ENCODE measurements at places on chromosomes 1 and 21.

GRCh38 chr1:109299558-109300343 lies 7.1 kb downstream of the MYBPHL start:
- no peak for DNase-seq

GRCh38 chr1:172482044-172482443 lies 38.2 kb upstream of the PIGC start:
- no peak for DNase-seq

DNA sequence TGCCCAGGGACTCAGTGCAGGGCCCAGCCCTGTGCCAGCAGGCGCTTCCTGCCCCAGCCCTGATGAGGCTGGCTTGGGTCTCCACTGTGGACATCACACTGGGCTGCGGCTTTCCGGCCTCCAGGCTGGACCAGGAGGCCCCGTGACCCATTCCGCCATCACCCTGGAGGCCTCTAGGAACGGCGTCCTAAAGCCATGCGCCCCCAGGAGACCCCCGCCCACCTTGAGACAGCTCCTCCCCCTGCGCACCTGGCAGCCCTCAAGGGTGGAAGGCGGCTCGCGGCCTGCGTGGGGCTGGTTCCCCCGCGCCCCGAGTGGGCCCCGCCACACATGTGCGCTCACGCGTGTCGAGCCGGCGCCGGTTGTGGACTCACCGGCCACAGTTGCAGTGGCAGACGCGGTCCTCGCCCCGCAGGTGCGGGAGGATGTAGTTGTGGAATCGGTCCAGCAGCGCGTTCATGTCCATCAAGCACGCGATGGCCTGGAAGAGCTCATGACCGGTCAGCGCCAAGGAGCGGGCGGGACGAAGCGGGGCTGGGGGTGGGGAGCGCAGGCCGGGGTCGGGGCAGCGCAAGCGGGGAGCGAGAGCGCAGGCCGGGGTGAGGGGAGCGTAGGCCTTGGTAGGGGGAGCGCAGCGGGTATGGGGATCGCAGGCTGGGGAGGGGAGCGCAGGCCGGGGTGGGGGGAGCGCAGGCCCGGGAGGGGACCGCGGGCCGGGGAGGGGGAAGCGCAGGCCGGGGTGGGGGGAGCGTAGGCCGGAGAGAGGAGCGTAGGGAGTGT lies 924 bp downstream of the TMEM240 start:
- peak; percentile 44 for DNase-seq

DNA sequence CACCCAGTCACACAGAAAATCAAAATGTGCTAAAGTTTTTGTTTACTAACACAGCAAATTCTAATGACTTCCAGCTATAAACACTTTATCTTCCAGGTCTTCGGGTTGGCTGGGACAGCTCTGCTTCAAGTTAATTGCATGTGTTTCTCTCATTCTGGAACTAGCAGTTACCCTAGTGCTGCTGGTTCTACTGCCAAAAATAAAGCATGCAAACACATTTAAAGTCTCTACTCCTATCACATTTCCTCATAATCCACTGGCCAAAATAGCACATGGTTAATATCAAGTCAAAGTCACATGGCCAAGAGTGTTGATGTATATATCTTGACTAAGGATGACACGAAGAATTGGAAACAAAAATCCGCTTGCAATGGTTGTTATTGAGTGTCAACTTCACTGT lies 973.1 kb upstream of the ADGRL2 start:
- no peak for DNase-seq

DNA sequence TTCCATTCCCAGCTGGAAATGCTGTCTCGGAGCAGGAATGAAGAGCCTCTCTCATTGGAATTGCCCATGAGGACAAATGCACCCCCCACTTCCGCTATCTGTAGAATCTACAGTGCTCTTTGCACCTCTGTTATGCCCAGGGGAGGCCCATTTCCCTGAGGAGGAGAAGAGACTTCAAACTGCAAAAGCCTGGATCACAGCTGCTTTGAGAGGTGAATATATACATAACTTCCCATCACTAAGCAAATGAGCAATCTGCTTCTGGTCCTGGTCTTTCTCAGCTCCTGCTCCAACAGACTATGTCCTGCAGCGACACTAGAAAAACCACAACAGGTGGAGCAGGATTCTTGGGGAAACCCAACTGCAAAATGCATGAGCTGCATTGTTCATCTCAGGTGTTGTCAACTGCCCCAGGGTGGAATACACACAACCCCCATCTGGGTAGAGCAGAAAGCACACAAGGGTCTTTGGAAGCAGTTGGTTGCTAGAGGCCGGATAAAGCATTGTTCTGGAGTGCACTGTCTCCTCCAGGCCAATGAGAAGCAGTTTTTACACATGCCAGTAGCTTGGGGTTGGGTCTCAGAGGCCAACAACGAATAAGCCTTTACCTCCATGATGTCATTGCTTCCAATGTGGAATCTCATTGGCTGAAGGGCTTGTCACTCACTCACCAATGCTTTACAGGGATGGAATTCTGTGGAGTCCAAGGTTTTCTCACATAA lies 67.7 kb upstream of the RAB4A start:
- peak; percentile 11 for DNase-seq

- no peak for DNase-seq
Observed at GRCh38 chr1:153746174-153746573, 18.3 kb downstream of the INTS3 start.

- no peak for DNase-seq
Observed at GRCh38 chr1:20785907-20786252, 1.2 kb downstream of the HP1BP3 start.

DNA sequence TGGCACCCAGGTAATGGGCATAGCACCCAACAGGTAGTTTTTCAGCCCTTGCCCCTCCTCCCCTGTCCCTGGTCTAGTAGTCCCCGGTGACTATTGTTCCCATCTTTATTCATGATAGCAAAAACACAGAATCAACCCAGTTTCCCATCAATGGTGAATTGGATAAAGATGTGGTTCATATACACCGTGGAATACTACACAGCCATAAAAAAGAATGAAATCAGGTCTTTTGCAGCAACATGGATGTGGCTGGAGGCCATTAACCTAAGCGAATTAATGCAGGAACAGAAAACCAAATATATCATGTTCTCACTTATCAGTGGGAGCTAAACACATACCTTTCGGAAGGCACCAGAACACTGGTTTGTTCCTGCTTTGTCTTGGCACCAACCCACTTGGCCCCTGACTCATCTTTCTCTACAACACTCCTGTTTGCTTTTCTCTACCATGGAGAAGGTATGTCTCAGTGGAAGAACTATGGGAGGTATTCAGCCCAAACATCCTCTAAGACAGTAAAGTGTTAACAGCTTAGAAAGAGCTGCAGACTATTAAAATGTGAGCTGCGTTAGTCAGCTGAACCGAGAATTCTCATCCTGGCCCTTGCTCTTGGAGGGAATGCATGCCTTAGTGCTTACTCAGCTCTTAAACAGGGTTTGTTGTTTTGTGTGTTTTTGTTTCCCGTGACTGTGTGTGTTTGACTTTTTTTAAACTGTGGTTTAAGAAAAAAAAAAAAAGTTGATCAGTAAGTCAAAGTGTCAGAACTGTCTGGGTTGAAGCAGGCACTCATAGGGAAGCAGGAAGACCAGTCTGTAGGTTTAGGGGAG lies 203.0 kb downstream of the TOMM20 start:
- DNase-seq, result no peak

- peak; percentile 76 for DNase-seq
Observed at GRCh38 chr21:42653231-42654061, at the start of gene PDE9A. Gene PDE9A (plus strand): TSS chr21:42653621. CDS start chr21:42653815, 194 bp downstream.

- DNase-seq, result no peak
Observed at GRCh38 chr1:172898866-172899265, 151.9 kb downstream of the TNFSF18 start.

- no peak for DNase-seq
Observed at GRCh38 chr1:239784896-239785295, 306.8 kb upstream of the FMN2 start.

- no peak for DNase-seq
Observed at GRCh38 chr1:240320659-240321058, 229.0 kb downstream of the FMN2 start.

GRCh38 chr1:26984291-26984690 lies 9.2 kb upstream of the TRNP1 start:
- no peak for DNase-seq

GRCh38 chr1:155974208-155975115 lies 3.9 kb downstream of the ARHGEF2 start:
- no peak for DNase-seq

DNA sequence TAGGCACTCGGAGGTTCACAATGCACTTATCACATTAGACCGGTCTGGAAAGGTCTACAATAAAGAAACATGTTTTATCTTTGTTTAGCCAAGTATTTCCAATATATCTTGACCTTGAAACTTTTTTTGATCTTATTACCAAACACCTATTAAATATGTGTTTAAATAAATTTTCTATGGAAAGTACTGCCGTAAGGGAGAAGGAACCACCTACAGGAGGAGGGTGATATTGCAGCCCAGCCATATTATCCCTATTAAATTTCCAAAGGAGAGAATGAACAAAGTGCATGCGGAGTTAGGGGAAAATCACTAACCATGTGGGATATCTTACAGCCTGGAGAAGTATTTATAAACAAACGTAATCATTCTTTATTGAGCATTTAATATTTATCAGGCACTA lies 14.5 kb downstream of the BRINP2 start:
- DNase-seq, result peak; percentile 33

- no peak for DNase-seq
Observed at GRCh38 chr1:205318231-205318991, 3.1 kb downstream of the NUAK2 start.
